ENCODE measurements at places on chromosomes 16 and 17.

- DNase-seq: no peak
These were observed 282.1 kb downstream of the CBLN1 start for GRCh38 chr16:48999508-48999907.

- DNase-seq: no peak
These were observed 1.0 kb downstream of the TMEM114 start for GRCh38 chr16:8589057-8589899.

DNA sequence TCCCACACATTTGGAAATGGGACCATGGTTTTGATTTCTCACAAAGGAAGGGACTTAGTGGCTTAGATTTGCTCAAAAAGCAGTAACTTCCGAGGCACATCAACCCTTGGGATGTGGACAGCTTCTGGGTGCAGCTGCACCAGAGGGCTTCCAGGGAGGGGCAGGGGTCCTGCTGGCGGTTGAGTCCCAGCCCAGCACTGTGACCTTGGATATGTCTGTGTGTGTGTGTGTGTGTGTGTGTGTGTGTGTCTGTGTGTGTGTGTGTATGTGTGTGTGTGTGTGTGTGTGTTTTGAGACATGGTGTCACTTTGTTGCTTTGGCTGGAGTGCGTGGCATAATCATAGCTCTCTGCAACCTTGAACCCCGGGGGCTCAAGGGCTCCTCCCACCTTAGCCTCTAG is 130.8 kb downstream of the CLEC16A start:
- DNase-seq: no peak

GRCh38 chr16:10153985-10154384 is 28.2 kb downstream of the GRIN2A start:
- DNase-seq: no peak

- DNase-seq: no peak
These were observed 75.1 kb downstream of the ZNF778 start for GRCh38 chr16:89292443-89293078.
